ENCODE measurements at places on chromosomes 11 and 22. TPM values are rescaled to one million over a fixed set of nuclear protein-coding genes. Genes with fewer than 3 reads are reported as not detected.

The SCGB2A2 gene
- total RNA-seq = not detected

The LRRC55 gene
- not detected for total RNA-seq

The IL18 gene
- total RNA-seq = 0.75 TPM

The RDX gene
- total RNA-seq = 38.1 TPM

The RANBP1 gene
- total RNA-seq = 190 TPM

The KCNQ1OT1 gene
- total RNA-seq = 0.34 TPM

The MOV10L1 gene
- total RNA-seq = not detected

The SLC6A5 gene
- total RNA-seq = not detected

The SPATA19 gene
- total RNA-seq = not detected

The SPI1 gene
- total RNA-seq = 3.5 TPM

The KRTAP5-10 gene
- not detected for total RNA-seq

The BATF2 gene
- total RNA-seq = 1.2 TPM

Data from activated naive CD8-positive, alpha-beta T cell treated with anti-CD3 and anti-CD28 coated beads, Interleukin-2, amount 10 ng/mL, durations not matched to agents 7 days and 5 days (primary cell).